ENCODE measurements at places on chromosomes 12 and 14. TPM values are rescaled to one million over a fixed set of nuclear protein-coding genes. Genes with fewer than 3 reads are reported as not detected.

- no peak overlapping the region for H3K4me3 ChIP-seq
- DNase-seq, result no peak
- H3K27me3 ChIP-seq, result no peaks in the 10 kb centered on the region
- H3K4me1 ChIP-seq, result peaks cover 36% of the 10 kb centered on the region
These were observed 104.4 kb upstream of the ATF7IP start for GRCh38 chr12:14261096-14261495.

DNA sequence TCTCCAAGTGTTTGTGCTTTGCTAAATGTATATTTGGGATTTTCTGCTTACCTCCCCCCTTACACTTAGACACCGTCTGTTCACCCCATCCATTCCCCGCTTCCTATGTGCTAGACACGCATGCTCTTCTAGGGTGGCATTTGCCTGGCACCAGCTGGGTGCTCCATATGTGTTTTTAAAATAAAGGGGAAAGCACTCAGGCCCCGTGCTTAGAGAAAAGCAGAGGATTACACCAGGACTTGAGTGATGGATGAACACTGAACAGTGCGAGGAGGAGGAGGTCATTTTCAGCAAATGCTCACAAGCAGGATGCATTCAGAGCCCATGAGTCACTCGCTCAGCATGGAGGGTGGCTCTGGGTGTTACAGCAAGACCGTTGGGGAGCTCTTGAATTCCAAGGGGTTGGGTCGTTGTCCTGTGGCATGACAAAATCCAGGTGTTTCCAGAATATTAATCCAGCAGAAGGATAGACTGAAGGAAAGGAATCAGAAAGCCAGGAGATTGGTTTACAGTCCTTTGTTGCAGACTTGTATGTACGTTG, 2.9 kb upstream of the BDKRB1 start:
- no peaks in the 10 kb centered on the region for H3K4me1 ChIP-seq
- no peaks in the 10 kb centered on the region for H3K36me3 ChIP-seq
- H3K27ac ChIP-seq, result peak overlapping the region; percentile 55
- H3K27me3 ChIP-seq, result no peaks in the 10 kb centered on the region
- no peak overlapping the region for H3K4me3 ChIP-seq

GRCh38 chr14:22976620-22977433, 5.5 kb downstream of the AJUBA start:
- no peak overlapping the region for H3K4me3 ChIP-seq
- peaks cover 10% of the 10 kb centered on the region for H3K27me3 ChIP-seq
- H3K4me1 ChIP-seq, result peaks cover 57% of the 10 kb centered on the region
- H3K27ac ChIP-seq, result peak overlapping the region; percentile 60
- H3K36me3 ChIP-seq, result no peaks in the 10 kb centered on the region

DNA sequence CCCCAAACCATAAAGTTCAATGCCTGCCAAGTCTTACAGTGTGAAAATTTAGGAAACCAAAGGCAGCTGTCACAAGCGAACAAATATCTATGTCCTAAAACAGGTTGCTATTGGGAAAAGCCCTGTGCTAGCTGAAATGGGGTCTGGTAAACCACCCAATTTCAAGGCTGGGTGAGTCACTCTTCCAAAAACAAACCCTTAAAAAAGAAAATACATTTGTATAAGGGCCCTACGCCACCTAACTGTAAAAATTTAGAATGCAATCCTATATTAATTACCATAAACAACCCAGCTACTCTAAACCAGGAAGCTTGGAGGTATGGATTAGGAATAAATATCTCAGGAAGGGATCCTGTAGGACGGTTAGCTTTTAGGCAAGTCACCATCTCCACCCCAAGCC, 32.1 kb downstream of the PRMT8 start:
- H3K27ac ChIP-seq, result no peak overlapping the region
- no peaks in the 10 kb centered on the region for H3K36me3 ChIP-seq
- no peaks in the 10 kb centered on the region for H3K27me3 ChIP-seq
- DNase-seq, result no peak
- H3K4me3 ChIP-seq, result no peak overlapping the region

DNA sequence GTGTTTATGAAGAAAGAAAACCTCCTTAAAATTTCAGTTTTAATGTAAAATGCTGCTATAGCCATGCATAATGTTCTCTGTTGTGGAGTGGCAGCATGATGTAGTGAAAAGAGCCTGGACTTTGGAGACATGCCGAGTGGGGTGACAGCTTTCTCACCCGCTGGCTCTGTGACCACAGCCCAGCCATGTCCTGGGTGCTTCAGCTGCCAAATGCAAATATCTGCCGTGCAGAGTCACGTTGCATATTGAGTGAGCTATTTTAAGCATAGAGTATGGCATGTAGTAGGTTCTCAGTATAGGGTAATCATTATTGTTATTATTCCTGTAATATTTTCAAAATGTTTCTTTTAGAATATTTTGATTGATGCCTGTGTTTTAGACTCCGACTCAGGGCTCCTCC, 15.5 kb upstream of the TCTN2 start:
- no peaks in the 10 kb centered on the region for H3K27me3 ChIP-seq
- peaks cover 8% of the 10 kb centered on the region for H3K36me3 ChIP-seq
- no peak for DNase-seq

DNA sequence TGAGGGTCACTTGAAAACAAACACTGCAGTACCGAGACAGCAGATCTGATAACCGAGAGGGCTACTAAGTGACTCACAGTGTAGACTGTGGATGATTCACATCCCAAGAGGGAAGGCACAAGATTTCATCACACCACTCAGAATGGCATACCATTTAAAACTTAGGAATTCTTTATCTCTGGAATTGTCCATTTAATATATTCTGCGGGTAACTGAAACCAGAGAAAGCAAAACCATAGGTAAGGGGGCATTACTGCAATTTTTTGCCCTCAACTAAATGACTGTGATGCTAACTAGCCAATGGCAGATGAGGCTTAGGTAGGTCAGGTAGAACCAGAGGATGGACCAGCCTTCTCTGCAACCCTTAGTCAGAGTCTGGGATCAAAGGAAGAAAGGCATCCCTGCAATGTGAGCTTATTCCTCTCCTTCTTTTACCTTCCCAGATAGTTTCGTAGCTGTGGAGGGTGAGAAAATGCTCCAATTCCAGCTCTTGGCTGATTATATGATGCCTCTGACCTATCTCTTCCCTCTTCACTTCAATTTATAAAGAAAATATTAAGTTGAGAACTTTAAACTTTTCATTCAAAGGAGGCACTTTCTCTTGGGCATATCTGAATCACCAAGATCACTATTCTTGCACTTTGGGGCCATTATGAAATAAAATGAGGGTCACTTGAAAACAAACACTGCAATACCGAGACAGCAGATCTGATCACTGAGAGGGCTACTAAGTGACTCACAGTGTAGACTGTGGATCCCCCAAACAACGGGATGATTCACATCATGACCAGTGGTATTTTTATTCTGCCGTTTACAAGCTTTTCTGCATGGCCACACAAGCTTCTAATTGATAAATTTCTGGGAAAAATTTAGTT, 6.8 kb downstream of the ART4 start:
- H3K27me3 ChIP-seq, result no peaks in the 10 kb centered on the region
- peak; percentile 31 for DNase-seq
- H3K36me3 ChIP-seq, result no peaks in the 10 kb centered on the region

- DNase-seq, result no peak
- no peaks in the 10 kb centered on the region for H3K4me1 ChIP-seq
- H3K27me3 ChIP-seq, result no peaks in the 10 kb centered on the region
- H3K36me3 ChIP-seq, result no peaks in the 10 kb centered on the region
- H3K4me3 ChIP-seq, result no peak overlapping the region
- H3K27ac ChIP-seq, result no peak overlapping the region
These were observed 26.2 kb upstream of the TUNAR start for GRCh38 chr14:95850429-95850828.

- H3K27me3 ChIP-seq, result no peaks in the 10 kb centered on the region
- H3K27ac ChIP-seq, result no peak overlapping the region
- DNase-seq, result peak; percentile 68
- peaks cover 31% of the 10 kb centered on the region for H3K36me3 ChIP-seq
- peaks cover 5% of the 10 kb centered on the region for H3K4me1 ChIP-seq
These were observed 636 bp downstream of the ZFYVE21 start for GRCh38 chr14:103716091-103716801.

The SERPINA10 gene
- 2.8 TPM for polyA plus RNA-seq

The RFX4 gene
- polyA plus RNA-seq, result 0.03 TPM

The ZDHHC22 gene
- polyA plus RNA-seq, result not detected
